AG10803 (cell line): ENCODE measurements at places on chromosomes 12 and 14.
A peak's percentile ranks its signal among the peaks of the same experiment; 100 is the strongest.

GRCh38 chr12:124555168-124556073 is 12.0 kb downstream of the NCOR2 start:
- DNase-seq, result no peak

- no peak for DNase-seq
Measured at GRCh38 chr14:20143911-20144310, 5.3 kb downstream of the OR4N5 start.

DNA sequence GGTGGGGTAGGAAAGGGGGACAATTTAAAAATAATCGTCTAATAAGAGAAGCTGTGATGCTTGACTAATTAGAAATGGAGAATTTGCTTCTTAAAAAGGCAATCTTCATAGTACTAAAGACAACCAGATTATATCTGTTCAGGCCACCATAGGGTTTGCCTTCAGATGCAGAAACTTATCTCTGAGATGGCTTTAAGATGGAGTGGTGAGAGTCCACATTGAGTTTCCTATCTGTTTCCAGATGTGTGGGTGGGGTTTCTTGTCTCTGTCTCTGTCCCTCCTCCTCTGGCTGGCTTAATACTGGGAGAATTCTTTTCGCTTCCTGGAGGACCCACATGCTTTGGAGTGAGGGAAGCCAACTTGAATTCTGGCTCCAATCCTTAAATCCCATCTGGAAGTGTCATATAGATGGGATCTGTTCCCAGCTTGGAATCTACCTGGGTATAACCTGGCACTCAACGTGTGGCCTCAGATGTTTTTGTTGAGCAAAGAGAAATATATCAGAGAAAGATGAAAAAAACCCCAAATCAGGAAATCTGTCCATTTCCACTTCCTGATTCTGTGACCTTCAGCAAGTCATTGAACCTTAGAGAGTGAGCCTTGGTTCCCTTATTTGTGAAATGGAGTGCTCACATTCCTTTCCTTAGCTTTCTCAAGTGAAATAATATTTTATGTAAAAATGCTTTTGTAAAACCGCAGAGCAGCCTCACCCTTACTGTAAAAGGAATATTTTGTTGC is 66.4 kb downstream of the CHST11 start:
- peak; percentile 70 for DNase-seq

DNA sequence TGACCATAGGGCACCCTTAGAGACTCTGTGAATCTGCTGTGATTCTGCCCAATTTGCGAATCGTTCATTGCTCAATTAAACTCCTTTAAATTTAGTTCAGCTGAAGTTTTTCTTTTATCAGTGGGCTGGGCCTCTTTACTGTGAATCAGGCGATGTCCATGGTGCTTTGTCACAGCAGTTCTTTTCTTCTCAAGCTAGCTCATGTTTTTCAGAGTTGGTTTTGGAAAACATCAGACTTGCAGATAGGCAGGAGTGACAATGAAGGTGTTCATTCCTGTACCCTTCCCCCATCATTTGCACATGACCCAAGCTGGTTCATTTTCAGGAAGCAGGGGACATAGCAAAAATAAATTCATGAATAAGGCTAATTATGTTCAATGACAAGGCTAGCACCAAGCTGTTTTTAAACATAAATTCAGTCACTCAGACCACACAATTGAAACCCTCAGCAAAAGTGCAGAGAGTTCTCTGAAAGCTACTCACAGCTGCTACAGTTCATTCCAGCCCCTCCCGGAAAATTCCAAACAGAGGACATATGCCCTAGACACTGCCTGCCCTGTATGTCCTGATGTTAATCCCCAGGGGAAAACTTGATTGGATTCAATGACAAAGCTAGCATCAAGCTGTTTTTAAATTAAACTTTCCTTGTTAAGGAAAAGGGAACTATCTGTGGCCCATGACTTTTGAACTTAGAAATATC is 383.3 kb downstream of the C12orf75 start:
- no peak for DNase-seq

GRCh38 chr12:54265364-54265812 is 14.5 kb downstream of the CBX5 start:
- no peak for DNase-seq

- DNase-seq, result no peak
Measured at GRCh38 chr12:88253371-88253978, 111.4 kb downstream of the TMTC3 start.

- peak; percentile 70 for DNase-seq
Measured at GRCh38 chr14:71322655-71323250, 415.5 kb downstream of the PCNX1 start.

DNA sequence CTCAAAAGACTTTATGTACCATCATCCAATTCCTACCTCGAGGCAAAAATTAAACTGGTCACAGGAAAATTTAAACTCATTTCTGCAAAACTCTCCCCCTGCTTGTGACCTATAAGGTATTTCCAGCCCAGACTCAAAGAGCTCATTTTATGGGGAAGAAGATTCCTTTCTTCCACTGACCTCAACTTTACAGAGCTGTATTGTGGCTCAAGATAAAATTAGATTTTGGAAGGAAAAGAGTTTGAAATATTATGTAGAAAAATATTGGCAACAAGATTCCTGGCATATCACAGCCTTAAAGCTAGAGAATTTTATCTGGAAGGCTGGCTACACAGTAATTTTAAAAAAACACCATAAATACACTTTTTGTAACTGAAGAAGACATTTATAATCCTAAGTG is 91.7 kb downstream of the STXBP6 start:
- peak; percentile 28 for DNase-seq

GRCh38 chr12:110557300-110557699 is 25.8 kb downstream of the PPTC7 start:
- no peak for DNase-seq

- DNase-seq, result no peak
Measured at GRCh38 chr12:74722709-74723108, 185.1 kb downstream of the ATXN7L3B start.

GRCh38 chr14:101876555-101876938 is 87.8 kb upstream of the DYNC1H1 start:
- peak; percentile 85 for DNase-seq

GRCh38 chr14:33068040-33068439 is 129.4 kb downstream of the NPAS3 start:
- no peak for DNase-seq

DNA sequence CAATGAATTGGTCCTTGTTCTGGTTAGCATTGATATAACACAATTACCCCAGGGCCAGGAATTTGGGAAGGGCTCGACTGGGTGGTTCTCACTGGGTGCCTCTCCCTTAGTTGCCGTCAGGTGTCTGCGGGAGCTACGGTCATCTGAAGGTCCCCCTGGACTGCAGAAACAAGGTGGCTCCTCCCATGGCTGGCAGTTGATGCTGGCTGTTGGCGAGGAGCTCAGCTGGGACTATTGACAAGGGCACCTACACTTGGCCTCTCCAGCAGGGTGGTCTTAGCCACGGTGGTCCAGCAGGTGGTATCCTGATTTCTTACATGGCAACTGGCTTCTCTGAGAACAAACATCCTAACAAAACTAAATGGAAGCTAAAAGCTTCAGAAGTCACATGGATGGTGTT is 41.0 kb upstream of the RGS6 start:
- DNase-seq, result no peak

- DNase-seq, result peak; percentile 43
Measured at GRCh38 chr14:33839193-33840076, 111.4 kb downstream of the EGLN3 start.

GRCh38 chr12:9961106-9961505 is 10.1 kb upstream of the CLEC12A start:
- DNase-seq, result no peak

DNA sequence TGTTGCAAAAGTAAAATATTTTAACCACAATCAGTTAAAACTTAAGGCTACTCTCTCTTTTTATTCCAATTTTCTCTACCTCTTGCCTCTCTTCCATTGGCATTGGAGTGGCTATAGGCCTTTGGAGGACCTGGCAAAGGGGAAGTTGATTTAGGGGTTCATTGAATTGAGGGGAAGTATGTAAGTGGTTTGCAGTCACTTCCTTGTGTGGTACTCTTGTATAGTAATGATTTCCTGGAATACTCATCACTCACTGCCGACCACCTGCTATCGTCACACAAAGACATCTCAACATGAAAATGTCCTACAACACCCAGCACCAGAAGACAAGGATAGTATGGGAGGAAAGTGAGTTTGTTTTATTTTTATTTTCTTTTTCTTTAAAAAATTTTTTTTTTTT is 45.7 kb upstream of the CPM start:
- DNase-seq, result no peak

DNA sequence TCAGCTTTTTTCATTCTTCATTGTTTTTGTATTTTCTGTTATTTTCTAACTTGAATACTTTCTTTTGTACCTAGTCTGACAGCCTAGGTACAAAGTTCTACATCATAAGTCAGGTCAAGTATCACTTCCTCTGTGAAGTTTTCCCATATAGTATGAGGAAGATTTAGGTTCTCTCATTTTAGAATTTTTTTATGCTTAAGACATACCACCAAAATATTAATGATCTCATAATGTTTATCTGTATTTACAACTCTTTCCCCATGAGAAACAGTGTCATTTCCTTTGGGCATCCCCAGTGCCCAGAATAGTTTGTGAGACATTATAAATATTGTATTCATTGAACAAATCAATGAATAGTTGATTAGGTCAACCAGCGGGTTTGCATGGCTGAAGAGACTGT is 3.1 kb upstream of the ATF7IP start:
- DNase-seq, result no peak

GRCh38 chr14:104931304-104931770 is 6.7 kb downstream of the PLD4 start:
- no peak for DNase-seq

DNA sequence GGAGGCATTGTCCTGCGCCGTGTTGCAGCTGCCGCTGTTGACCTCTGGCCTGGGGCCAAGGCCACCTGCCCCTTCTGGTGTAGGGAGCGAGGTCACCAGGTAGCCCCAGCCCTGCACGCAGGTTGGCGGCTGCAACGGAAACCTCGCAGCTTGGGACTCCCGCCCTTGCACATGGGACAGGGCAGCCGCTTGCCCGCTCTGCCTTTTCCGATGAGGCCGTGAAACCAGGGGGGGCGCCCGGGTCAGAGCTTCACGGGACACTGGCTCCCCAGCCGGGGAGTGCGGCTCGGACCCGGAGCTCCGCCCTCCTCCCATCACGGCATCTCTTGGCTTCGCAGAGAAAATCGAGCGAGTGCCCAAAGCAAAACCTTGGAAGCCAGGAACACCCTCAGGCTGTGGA is 25.4 kb downstream of the DNAH10 start:
- no peak for DNase-seq

DNA sequence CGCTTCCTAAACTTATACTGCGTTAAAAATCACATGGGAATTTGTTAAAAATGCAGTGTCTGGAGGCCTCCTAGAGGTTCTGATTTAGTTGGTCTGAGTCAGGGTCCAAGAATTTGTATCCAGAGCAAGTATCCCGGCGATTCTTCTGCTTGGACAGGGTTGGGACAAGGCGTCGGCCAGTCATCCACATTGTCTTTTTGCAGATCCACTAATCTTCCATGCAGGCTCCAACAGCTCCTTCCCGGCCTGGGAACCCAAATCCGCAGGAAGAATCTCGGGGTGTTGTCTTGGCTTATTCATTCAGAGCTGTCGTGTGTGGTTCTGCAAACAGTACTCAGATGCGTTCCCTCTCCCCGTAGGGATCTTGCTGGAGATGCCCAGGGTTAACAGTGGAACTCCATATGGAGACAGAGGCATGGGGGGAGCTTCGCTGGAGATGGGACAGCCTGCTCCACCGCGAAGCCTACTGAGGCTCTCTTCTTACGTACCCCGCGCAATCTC is 25.3 kb downstream of the GPRC5D start:
- peak; percentile 44 for DNase-seq

GRCh38 chr12:128191380-128191779 is 75.6 kb upstream of the TMEM132C start:
- no peak for DNase-seq

DNA sequence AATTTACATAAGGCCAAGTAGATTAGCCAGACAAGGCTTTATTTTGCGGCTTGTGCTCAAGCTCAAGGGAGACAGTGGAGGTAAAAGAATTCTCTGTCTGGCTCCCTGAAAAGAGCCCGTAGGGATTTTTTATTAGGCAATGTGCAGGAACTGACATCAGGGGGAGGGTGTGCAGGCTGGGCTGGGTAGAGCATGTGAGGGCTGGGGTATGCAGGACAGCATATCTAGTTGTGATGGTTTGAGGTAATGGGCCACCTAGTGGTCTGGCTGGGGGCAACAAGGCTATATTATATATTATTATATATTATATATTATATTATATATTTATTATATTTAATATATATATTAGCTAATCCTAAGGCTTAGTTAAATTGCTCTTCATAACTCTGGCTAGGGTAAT is 102.1 kb downstream of the TMEM117 start:
- DNase-seq, result peak; percentile 6

- DNase-seq, result peak; percentile 34
Measured at GRCh38 chr14:100246809-100247428, 8.0 kb downstream of the YY1 start.

DNA sequence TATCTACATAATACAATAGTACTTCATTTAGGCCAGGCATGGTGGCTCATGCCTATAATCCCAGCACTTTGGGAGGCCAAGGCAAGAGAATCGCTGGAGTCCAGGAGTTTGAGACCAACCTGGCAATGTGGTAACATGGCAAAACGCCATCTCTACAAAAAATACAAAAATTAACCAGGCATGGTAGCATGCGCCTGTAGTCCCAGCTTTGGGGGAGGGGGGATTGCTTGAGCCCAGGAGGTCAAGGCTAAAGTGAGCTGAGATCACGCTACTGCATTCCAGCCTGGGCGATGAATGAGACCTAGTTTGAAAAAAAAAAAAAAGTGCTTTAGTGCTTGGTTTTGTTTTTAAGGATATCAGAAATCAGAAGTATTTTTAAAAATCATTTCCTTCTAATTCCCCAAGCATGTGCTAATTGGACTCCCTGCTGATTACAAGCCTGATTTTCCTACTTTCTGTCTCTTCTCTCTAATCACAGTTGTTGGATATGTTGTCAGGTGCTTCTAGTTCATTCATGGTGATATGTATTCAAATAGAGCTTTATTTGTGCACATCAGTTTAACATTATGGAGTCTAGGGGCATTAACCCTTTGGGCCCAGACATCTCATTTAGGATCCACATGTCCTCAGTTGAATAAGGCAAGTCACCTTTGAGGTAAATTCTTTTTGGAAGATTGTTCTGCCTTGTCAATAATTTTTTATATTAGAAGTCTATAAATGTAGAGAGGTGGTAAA is 7.0 kb upstream of the KRAS start:
- DNase-seq, result no peak
